ENCODE measurements at places on chromosomes 4 and X.

DNA sequence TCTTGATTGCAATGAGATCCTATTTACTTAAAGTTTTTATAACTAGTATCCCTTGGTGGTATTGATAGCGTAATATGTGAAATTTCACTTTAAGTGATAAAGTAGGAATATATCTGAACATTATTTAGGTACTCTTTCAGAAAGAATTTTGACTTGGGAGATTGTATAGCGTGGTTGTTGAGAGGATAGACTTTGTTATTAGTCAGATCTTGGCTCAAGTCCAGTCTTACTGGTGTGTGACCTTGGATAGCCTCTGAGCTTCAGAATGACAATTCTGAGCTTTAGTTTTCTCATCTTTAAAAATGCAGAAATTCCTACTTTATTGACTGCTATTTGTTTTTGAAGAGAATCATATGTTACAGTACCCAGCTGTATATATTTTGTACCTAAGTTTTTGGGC, 32.6 kb downstream of the DCK start:
- no peak for DNase-seq

GRCh38 chr4:99159699-99160098, 15.6 kb upstream of the ADH4 start:
- DNase-seq = no peak

DNA sequence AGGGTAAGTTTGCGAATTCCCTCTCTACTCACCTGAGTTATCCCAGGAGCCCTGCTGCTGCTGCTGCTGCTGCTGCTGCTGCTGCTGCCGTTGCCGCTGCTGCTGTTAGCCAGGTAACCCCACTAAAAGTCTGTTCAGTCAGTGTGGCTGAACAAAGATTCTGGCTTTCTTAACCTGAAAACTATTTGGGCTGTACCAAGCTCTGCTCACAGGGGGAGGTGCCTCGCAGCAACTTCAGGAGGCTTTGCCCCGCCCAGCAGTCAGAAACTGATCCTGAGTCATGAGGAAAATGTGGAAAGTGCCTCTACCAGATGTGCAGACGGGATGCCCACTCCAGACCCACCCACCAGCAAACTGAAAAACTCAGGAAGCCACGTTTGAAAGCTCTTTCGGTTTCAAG, at the start of gene CAPN6:
Gene CAPN6 (minus strand): TSS at position 145 of the 400 bp plus-strand sequence. CDS start 6,547 bp downstream, outside the sequence.
- no peak for DNase-seq

DNA sequence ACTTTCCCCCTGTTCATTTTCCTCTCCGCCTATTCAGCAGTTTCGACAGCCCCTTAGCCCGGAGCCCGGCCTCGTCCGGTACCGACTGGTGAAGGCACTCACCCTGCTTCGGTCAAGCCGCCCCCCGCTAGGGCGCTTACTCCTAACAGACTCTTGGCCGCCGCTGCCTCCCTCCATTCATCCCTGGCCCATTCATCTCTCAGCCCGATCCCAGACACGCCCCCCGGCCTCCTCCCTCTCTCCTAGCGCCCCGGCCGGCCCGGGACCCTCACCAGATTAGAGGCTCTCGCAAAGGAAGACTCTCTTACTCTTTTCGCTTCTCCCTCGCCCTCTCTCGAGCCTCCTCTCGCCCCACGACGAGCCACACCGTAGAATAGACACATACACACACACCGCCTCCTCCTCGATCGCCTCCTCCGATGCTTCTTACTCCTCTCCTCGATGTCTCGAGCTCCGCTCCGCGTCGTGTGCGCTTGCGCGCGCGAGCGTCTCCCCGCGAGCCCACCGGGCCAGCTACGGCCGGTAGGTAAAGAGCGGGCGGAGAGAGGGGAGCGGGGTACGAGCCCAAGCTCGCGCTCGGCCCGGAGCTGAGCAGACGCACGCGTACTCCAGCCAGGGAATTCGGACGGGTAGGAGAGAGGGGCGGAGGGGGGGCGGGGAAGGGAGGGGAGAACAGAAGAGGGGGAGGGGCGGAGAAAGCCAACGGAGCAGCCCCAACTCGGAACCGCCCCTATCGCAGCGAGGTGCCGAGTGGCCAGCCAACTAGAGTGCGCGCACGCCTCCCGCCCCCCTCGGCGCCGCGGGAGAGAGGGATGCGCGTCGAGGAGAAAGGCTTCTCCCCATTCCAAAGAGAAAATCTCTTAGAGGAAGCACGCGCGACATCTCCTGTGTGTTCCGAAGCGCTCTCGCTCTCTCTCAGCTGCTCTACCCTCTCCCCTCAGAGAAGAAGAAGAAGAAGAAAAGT, at the start of gene WNK3:
Gene WNK3 (minus strand): TSS at position 633 of the 964 bp plus-strand sequence.
- peak; percentile 12 for DNase-seq

DNA sequence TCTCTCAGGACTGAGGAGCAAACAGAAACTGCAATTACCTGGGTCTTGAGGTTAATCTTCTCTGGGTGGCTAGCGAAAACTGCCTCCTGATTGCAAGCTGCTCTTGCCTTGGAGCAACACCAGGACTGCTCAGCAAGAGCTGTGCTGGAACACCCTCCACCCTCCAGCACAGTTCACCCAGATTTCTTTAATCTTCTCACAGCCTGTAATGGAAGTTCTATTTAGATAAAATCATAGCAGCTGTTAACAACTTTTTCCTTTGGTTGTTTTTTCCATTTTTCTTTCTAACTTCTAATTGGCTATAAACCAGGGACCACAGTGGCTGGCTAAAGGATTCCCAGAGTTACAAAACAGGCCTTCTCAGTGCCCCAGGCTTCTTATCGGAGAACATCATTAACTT, 36.3 kb downstream of the OPHN1 start:
- no peak for DNase-seq

DNA sequence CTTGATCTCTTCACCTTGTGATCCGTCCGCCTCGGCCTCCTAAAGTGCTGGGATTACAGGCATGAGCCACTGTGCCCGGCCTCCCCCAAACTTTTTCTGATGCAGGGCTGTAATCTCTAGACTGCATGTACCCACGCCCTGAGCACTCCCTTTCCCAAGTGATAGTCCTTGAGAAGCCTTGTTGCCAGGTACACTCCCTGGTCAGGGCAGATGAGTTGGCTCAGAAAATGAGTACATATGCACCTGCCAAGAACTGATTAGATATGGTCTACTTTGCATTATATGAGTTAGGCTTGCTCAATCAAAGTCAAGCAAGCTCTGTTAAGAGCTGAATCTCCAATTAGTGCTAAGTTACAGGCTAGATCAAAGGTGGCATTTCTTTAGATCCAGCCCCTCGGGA, 20.3 kb downstream of the APOO start:
- DNase-seq = no peak

DNA sequence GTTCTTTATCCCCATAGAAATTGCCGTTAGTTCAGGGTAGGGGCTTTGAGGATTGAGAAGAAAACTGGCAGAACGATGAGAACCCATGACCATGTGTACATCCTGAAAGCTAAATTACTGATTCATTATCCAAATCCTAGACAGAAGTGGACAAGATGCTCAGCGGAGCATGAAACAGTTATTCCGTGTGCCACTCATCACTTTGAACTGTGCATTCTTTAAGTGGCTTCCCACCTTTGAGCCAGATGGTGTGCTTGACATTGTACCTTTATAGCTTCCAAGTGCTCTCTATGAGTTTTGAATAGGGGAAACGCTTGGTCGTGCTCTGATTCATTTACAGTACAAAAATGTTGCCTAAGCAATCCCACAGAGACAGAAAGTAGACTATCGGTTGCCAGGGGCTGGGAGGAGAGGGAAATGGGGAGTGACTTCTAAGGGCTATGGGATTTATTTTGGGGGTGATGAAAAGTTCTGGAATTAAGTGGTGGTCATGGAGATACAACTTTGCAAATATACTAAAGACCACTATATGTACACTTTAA, 100.0 kb downstream of the DOCK11 start:
- DNase-seq = no peak

GRCh38 chr4:101791182-101791558, 640 bp downstream of the BANK1 start:
- DNase-seq = no peak

DNA sequence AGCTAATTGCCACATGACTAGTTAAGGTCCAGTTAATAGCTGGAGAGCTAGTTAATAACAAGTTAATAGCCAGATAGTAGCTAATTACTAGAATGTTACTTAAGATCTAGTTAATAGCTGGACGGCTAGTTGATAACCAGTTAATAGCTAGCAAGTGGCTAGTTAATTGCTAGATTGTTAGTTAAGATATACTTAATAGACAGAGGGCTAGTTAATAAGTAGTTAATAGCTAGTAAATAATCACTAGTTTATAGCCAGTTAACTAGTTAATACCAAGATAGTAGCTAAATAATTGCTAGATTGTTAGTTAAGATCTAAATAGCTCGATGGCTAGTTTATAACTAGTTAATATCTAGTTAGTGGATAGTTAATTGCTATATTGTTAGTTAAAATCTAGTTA, 632.6 kb upstream of the CT83 start:
- no peak for DNase-seq

- no peak for DNase-seq
Measured at GRCh38 chr4:163111588-163111987, 55.1 kb downstream of the NAF1 start.

DNA sequence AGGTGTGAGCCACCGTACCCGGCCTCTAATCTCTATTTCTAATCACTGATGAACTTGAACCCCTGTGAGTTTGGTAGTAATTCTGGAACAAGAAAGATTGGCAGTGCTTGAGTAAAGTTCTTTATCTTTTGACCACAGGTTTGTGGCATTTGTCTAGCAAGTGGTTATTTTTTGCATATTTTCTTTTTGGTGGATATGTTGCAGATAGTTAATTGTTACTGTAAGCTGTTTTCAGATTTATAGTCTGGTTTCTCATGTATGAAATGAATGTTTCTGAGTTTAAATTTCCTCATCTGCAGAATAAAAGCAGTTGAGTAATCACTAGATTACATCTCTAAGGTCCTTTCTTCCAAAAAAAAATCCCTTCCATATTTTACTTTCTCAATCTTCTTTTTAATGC, 105.2 kb downstream of the GASK1B start:
- DNase-seq = no peak

DNA sequence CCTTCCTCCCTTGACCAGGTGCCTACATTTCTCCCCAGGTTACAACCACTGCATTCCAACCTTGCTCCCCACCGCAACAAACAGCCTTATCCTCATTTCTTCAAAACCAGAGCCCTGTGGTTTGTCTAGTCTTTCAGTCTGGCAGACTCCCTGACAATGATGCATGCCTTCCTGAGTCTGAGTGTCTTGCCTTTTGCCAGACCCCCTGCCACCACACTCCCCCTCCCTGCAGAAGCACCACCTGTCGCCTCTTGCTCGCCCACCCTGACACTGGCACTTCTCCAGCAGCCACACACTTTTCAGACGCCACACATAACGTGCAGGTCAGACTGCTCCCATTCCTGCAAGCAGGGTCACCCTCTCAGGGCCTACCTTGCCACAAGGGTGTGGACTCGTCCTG, 349.2 kb upstream of the NOCT start:
- no peak for DNase-seq

GRCh38 chr4:24032371-24032989, 142.6 kb upstream of the PPARGC1A start:
- no peak for DNase-seq

DNA sequence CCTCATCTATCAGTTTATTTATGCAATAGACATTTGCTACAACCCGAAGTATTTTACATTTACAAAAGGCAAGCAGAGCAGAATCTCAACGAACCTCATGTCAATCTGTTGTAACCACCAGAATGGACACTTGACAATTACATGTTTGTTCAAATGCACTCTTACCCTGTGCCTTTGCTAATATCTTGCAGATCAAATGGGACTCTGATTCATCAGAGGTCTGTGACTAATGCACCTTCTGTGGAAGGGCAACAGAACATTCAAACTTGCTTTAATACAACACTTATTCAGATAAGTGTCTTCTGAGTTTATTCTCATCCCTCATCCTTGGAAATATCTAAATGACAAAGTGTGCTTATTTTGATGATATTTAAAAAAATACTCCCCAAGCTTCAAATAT, 644.7 kb upstream of the PCDH10 start:
- DNase-seq = no peak

DNA sequence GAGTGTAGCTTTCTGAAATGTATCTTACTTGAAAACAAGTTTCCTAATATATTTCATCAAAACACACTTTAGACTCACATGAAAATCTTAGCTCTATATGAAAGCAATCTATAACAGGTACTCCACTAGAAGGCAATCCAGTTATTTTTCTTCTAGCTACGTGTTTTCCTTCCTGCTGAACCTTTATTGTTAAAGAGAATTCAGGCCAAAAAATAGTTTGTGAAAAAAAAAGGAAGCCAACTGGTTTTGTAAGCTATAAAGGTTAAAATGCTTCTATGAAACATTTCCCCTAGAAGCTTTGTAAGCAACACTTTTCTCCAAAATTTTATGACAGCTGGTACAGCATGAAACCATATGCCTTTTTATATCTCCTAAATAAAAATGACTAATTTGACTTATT, 304.7 kb upstream of the DIAPH2 start:
- no peak for DNase-seq

DNA sequence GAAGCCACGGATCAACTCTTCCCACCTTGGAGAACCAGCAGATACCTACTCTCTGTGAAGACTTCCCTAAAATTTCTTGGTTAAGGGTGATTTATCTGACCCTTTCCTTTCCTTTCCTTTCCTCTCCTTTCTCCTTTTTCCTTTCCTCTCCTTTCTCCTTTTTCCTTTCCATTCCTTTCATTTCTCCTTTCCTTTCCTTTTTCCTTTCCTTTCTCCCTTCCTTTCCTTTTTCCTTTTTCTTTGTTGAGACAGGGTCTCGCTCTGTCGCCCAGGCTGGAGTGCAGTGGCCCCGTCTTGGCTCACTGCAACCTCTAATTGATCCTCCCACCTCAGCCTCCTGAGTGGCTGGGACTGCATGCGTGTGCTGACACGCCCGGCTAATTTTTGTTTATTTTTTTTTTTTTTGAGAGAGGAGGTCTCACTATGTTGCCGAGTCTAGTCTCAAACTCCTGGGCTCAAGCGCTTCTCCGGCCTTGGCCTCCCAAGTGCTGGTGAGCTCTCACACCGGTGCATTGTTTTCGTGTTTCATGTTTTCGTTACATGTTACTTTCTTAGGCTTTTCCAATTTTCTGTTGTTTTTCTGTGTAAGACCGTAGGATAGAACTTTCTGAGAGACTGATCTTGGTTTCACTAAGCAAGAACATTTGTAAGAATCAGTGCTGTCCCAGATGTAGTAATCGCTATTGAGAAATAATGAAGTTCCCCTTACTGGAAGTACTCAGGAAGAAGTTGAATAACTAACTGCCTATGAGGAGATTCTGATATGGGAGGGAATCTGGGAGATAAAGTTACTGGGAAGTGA, 2.0 kb downstream of the TMEM165 start:
- DNase-seq = no peak

GRCh38 chrX:45716750-45717149, 516.1 kb upstream of the DIPK2B start:
- no peak for DNase-seq

GRCh38 chrX:153460826-153461225, 9.6 kb downstream of the HAUS7 start:
- peak; percentile 46 for DNase-seq

GRCh38 chr4:48954314-48954713, 31.8 kb upstream of the CWH43 start:
- DNase-seq = no peak
